ENCODE measurements at places on chromosomes 16 and 17.

GRCh38 chr17:82776454-82776853, 24.6 kb downstream of the TBCD start:
- DNase-seq, result no peak

GRCh38 chr16:87601401-87601981, 817 bp upstream of the JPH3 start:
- no peak for DNase-seq

DNA sequence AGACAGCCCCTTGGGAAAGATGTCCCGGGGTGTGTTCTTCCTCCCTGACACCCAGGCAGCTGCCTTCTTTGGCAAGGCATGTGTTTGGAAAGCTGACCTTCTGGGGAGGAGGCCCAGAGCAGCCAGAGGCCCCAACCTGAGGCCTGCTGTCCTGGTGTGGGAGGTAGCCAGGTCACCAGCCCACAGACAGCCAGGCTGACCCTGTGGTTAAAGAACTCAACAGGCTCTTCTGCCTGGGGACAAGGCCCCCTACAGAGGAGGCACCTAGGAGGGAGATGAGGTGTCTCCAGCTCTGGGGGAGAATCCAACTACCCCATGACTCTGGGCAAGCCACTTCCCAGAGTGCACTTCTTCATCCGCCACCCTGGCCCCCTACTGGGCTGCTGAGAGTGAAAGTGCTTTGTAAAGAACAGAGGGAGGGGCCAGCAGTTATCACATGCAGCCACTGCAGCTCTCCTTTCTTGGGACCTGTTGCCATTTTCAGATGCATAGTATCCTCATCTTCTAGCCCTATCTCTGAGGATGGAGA, 13.1 kb upstream of the SREBF1 start:
- DNase-seq, result no peak

- DNase-seq, result no peak
Observed at GRCh38 chr16:8295513-8296237, 294.6 kb downstream of the TMEM114 start.

DNA sequence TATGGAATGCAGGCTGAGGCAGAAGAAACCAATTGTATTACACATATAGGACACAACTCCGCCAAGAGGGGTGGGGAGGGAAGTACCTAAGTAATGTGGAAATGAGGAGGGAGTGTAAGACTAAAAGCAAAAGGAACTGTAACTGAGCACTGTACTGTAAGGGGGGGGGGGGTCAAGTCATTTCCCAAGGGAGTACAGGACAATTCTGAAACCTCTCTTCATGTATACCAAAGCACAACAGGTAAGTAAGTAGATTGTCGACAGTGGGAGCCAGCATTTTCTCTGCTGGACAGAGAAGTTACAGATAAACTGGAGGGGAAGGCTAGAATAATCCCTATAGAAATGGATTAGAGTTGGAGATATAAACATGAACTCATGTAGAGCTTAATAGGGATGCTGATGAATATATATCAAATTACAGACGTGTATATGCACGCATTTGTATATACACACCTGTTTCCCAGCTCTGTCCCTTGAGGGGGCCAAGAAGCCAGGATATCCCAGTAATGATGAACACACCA, 6.4 kb downstream of the USP22 start:
- no peak for DNase-seq
